GM04504 (cell line): ENCODE measurements at places on chromosomes 5 and 9.

DNA sequence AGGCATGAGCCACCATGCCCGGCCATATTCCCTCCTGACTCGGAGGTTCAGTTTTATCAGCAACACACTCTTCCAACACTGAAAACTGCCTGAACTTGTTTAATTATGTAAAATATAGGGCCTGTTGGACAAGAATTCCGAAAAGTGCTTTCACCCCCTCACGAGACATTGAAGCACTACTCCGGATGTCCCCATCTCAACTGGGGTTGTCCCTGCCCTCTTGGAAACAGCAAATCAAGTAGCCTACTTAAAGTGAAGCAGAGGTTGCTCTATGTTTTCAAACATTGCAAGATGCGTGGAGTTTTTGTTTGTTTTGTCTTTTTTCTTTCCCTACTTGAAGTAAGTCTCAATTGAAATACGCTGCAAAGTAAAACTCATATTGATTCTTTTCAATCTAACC is 7.6 kb downstream of the PTGER4 start:
- no peak for DNase-seq

DNA sequence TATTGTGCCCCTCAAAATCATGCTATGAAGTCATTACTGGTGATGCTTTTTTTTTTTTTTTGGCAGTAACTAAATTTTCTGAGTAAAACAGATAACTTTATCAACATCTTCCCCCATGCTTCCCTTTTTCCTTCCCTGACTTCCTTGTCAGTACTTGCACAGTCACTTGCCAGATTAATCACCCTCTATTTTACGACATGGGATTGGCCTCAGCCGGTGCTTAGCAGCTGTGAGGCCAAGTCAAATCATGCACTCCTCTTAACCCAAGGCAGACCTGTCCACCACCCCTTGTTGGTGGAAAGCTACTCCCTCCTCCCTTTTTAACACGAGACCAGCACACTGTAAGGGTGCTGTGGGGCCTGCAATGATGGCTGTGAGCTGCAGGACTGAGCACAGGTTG is 118.0 kb upstream of the OTULINL start:
- no peak for DNase-seq

- no peak for DNase-seq
Measured at GRCh38 chr5:66912787-66913186, 283.8 kb downstream of the CD180 start.

GRCh38 chr5:170755679-170756456 is 27.7 kb upstream of the GABRP start:
- no peak for DNase-seq

- DNase-seq, result no peak
Measured at GRCh38 chr5:77778398-77778797, 2.3 kb upstream of the TBCA start.

GRCh38 chr9:27247756-27248155 is 49.2 kb downstream of the EQTN start:
- no peak for DNase-seq

DNA sequence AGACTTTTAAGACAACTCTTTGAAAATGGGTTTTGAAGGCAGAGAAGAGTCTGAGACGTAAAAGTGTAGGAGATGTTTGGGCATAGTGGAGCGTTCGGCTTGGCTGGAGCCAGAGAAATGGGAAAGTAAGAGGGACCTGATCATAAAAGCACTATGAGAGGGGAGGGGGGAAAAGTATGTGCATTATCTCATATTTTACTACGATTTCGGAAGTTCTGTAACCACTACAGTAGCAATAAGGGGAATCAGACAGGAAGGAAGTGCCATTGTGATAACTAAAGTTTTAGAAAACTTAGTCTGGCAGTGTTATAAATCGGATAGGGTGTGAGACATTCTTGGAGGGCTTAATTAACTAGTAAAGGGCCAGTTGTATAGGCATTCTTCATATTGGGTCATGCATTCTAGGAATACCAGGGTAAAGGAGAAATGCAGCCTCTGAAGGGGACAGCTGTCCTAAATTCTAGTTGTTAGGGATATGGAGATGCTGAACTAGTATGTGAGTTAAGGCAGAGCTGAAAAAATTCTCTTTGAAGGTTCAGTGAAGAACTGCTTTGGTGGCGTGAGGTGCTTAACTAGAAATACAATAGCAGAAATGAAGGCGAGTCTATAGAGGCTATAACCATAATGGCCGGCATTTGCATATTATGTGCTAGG is 83.8 kb upstream of the FREM1 start:
- no peak for DNase-seq

GRCh38 chr5:176748073-176748966 is 62.0 kb upstream of the UNC5A start:
- no peak for DNase-seq

DNA sequence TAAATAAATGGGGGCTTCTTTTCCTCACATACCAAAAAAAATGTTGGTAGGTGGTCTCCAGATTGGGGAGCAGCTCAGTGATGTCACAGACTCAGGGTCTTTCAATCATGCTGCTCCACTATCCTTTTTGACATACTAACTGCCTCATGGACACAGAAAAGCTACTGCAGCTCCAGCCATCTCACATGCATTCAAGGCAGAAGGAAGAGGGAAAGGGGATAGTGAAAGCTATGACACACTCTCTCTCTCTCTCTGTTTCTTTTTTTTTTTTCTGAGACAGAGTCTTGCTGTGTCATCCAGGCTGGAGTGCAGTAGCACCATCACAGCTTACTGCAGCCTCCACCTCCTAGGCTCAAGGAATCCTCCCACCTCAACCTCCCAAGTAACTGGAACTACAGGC is 7.9 kb upstream of the ADGRD2 start:
- DNase-seq, result no peak

- DNase-seq, result no peak
Measured at GRCh38 chr5:71564895-71565294, 22.2 kb upstream of the MCCC2 start.

DNA sequence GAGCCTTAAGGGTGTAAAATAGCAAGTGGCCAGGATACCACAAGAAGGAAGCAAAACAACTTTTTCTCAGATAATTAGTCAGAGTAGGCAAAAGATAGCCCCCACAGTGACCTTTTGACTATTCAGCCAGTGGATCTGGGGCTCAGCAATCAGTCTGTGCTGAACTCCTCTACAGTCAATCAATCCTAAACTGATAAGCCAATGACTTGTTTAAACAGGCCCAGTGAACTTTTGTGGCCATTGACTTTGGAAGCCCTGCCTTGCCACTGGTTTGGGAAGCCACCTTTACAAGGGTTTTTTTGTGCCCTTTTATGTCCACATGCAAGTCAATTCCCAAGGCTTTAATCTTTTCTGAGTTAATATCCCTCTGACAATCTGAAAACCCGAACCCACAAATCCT is 1565.0 kb upstream of the WWC1 start:
- DNase-seq, result no peak

- no peak for DNase-seq
Measured at GRCh38 chr5:61617995-61618525, 286.0 kb downstream of the ZSWIM6 start.

- no peak for DNase-seq
Measured at GRCh38 chr9:101055516-101055915, 27.0 kb downstream of the PLPPR1 start.

DNA sequence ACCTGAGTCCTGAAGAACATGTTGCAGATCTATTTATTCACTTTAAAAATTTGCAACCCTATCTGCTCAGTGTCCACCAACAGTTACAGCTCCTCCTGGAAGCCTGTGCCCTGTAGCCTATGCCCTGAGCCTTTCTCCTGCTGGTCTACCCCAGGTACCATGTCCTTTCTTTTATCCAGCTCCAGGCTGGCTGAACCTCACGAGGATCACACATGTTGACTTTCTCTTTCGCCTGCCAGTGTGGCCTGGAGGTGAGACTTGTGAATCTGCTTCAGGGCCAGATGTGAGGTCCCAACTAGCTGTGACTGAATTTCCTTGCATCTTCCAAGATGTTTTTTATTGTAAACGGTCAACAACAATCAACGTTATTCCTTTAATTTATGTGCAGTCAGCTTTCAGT is 70.7 kb downstream of the GDNF start:
- DNase-seq, result no peak

DNA sequence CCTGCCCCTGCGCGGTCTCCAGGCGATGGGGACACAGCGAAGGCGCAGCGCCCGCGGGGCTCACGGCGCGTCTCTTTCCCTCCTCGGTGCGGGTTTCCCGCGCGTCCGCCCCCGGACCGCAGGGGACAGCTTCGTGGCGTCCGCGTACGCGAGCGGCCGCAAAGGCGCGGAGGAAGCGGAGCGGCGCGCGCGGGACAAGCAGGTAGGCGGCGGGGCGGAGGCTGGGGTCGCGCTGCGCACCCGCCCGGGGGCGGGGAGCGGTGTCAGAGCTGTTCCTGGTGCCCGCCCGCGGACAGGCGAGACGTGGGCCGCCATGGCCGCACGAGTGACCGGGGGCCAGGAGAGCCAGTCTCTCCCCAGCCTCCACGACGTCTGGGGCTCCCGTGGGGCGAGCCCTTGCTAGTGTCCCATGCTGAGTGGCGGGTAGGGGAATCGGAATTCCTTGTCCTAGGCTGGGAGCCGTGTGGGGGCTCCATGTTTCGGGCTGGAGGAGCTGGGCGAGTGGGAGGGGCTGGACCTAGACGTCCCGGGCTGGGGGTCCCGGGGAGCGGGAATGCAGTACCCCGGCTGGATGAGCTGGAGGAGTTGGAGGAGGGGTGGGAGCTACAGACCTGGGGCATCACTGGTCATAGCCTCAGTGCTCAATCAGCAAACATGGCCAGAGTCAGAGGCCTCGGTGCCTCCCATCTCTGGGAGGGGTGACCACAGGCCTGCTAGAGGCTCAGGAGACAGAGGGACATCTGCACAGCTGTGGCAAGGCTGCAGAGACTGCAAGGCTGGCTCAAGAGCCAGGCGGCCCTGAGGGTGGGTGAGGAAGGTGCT is 968 bp downstream of the NKD2 start:
- DNase-seq, result no peak

DNA sequence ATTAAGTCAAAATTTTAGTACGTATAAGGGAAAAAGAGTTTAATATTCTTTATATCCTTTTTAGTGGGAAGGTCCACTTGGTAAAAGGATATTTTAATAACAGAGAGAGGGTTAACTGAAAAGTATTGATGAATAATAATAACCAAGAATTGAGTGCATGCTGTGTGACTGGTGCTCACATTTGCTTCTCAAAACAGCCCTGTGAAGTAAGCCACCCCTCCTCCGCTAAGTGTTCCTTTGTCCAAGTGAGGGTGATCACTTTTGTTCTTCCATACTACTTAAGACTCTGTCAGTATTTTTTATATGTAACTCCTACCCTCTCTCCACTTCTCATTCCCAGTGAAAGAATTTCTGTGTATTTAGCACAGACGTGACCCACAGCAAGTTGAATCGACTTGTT is 51.5 kb downstream of the SLC44A1 start:
- no peak for DNase-seq

DNA sequence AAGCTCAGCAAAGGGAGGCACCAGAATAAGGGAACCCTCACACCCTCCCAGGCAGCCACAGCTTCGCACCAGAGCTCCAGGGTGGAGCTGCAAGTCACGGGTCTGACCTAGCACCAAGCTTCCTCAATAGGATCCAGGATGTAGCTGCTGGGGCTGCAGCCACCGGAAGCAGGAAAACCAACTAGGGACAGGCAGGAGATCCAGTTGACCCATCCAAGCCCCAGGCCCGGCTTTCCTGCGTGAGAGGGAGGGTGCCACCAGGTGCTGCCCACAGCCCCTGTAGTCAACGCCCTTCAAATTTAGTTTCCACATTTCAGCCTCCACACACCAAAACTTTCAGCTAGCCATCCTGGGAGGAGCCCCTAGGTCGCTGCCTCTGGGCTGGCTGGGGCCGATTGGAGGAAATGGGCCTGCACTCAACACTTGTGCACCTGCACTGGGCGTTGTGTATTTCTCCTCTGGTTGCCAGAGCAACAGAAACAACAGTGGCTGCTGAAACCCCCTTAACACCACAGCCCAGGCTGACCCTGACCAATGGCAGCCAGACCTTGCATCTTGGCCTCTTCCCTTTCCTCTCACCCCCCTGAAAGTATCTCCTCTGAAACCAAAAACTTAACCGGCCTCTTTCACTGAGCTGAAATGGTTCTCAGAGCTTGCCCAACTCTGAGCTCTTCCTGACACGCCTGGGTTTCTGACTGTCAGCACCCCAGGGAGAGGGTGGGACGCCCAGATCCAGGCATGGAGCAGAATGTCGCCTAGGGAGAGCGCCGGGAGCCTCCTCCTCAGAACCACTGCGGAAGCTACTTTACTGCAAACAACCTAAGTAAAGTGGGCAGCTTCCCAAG is 226.5 kb upstream of the MAP3K1 start:
- DNase-seq, result no peak

GRCh38 chr5:61306531-61307131 is 25.4 kb upstream of the ZSWIM6 start:
- DNase-seq, result no peak

GRCh38 chr5:173968154-173968797 is 20.7 kb upstream of the C5orf47 start:
- DNase-seq, result no peak

DNA sequence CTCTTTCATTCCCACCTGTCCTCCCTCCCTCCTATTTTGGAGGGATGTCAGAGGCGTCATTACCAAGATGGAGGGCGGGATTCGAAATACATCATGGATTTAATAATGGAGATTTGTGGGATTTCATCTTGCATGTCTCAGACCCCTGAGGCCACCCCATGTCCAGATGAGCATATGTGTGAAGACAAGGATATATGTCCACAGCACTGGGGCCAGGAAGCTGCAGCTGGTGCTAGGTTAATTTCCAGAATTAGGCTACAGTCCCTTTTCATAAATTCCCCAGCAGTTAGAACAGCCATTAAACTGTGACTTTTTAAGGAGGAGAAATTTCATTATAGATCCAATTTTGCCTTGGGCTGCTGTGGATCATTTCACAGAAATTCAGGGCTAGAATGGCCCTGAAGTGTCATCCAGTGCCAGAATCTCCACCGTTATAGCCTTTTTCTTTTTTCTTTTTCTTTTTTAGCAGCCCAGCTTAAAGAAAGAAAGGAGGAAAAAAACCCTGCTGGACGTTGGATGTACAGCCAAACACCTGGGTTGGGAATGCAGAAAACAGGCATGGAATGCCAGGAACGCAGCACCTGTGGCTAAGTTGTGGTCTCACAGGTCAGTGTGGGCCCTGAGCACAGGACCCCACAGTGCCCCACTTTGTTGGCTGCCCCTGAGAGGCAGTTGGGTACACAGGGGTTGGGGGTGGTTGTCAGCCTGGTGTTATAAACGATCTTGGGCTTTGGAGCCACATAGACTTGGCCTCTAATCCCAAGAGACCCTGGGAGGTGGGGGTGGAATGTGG is 50.2 kb upstream of the CXCL14 start:
- DNase-seq, result no peak

GRCh38 chr9:22210936-22211335 is 201.8 kb upstream of the CDKN2B start:
- DNase-seq, result no peak

- no peak for DNase-seq
Measured at GRCh38 chr9:77475641-77476473, 172.3 kb downstream of the GNA14 start.
